ENCODE measurements at places on chromosomes 5 and 9.
A peak's percentile ranks its signal among the peaks of the same experiment; 100 is the strongest.

DNA sequence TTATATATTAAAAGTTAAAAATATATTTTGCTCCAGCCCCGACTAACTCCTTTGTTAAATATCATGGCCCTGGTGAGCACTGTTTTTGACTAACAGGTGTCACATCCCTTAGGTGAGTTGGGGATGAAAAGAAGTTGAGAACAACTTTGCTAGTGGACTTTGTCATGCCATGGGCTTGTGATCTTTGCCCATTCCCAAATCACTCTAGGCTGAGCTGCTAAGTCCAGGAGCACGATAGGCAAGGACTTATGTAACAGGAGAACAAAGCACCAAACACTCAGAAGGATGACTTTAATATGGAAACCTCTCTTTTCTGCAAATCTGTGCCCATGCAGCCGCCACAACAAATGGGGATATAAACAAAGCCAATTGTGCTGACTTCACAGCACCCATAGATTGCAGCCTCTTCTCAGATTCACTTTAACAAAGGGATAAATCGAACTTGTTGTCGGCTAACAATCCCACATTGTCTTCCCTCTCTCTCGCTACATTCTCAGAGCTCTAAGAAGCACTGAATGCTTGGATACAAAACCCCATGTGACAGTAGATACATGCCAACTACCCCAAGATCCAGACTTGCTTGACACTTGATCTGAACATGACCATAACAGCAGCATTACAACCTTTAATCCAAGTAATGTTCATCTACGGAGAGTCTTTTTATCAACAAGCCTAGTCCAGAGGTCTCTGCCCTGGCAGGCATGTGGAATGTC, 86.8 kb upstream of the CD180 start:
- no peak for DNase-seq

GRCh38 chr5:140113180-140113698, 670 bp upstream of the PURA start:
- peak; percentile 17 for DNase-seq

DNA sequence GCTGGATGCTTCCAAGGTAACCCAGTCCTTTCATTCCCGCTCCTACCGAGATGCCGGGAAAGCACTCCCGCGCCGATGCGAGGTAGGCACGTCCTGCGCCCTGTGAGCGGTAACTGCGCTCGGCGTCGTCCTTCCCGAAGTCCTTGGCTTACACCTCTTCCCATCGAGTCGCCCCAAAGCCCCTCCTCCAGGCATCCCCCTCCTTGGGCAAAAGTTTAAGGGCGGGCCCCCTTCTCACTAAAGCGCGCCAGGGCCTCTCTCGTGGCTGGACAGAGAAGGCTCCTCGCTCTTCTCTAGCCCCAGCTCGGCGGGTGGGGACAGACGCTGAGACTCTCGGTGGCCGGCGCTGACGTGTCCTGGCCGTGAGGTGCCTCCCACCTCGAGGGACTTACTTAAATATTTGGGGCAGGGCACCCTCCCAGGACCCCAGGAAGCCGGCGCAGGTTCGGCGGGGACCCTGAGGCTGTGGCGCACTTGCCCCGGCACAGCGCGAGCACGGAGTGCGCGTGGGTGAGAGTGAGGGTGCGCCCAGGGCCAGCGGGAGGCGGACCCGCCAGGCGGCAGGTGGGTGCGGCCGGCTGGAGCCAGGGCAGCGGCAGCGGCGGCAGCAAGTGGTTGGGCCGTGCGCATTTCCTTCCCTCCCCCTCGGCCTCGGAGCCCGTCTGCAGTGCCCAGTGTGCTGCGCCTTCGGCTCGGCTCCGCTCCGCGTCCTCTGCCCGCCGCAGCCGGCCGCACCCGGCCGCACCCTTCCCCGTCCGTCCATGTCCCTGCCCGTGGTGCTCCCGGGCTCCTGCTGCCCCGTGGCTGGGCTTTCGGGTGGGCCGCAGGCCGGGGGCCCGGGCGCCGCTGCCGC, at the start of gene ENTREP1:
Gene ENTREP1 (plus strand): TSS at position 667 of the 853 bp plus-strand sequence. CDS start 95 bp downstream, at position 762.
- peak; percentile 66 for DNase-seq

DNA sequence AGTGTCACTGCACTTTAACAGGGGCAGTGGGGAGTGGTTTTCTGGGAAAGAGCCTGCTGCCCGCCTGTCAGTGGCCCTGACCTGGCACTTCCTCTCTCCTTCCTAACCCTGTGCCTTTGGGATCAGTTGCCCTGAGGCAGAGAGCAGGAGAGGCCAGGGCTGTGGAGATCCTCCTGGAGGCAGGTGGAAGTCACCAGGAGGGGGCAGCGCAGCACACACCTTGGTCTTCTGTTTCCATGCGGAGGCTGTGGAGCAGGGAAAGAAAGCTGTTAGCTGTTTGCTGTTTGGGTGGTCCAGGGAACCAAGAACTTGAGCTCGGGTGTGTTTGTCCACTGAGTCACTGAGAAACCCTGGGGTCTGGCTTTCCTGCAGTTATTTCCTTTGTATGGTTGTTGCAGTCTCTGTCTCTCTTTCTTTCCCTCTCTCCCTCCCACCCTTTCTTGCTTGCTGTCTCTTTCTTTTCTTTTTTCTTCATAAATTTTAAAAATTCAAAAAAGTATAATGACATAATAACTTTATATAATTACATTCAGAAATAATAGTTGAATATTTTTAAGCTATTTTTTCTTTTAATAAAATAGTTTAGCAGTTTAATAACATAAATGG, 28.1 kb downstream of the NTRK2 start:
- DNase-seq, result peak; percentile 65

GRCh38 chr5:59249726-59250125, 643.8 kb downstream of the PDE4D start:
- DNase-seq, result no peak

- DNase-seq, result no peak
Observed at GRCh38 chr5:151694035-151694485, 7.3 kb upstream of the SPARC start.

DNA sequence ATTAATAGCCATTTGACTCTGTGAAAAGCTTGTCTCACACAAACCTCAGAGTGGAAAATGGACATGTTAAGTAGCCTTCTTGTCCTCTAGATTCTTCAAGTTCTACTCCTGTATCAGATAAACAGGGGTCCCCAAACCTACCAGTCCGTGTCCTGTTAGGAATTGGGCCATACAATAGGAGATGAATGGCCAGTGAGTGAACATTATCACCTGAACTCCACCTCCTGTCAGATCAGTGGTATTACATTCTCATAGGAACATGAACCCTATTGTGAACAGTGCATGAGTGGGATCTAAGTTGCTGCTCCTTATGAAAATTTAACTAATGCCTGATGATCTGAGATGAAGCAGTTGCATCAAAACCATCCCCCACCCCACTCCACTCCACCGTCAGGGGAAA, 136.3 kb downstream of the TMEM232 start:
- peak; percentile 13 for DNase-seq

DNA sequence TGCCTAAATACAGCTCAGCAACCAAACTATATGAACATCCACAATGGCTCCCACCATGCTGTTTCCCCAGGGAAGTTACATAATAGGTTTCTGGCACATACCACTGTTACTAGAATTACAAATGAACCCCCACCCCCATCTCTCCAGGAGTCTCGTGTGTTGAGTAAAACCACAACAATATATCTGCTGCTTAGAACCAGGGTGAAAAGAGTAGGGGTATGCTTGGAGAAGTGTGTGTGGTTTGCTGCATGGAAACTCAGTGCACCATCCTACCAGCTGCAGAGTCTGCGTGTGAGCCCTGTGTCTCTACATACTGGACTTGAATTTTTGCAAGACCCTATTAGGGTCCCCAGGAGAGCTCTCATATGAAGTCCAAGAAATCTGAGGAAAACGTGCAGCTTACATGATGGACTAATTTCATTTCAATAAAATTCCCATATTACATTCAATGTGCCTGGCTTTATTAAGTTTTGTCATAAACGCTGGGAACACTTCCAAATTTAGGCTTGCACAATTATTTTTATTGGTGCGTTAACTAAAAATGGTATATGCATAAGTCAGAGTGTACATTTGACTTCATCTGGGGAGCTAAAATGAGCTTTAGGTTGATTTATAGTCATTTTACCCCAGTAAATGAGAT, 104.5 kb upstream of the NFIB start:
- DNase-seq, result no peak

DNA sequence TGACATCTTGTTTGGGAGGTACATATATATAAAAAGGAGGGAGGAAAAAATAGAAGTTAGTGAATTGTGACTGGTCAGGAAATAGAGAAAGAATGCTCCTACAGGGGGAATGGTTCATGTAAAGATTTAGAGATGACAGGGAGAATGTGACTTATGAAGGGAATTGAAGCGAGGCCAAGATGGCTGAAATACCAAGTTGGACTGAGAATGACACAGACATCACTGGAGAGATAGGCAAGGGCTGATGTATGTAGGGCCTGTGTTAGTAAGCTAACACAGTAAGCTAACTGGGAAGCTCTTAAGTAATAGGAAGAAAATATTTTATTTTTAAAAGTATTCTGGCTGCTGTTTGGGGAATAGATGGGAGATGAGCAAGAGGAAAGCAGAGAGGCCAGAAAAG, 286.3 kb downstream of the NNT start:
- no peak for DNase-seq

- no peak for DNase-seq
Observed at GRCh38 chr5:64384765-64385164, 121.0 kb upstream of the RGS7BP start.

DNA sequence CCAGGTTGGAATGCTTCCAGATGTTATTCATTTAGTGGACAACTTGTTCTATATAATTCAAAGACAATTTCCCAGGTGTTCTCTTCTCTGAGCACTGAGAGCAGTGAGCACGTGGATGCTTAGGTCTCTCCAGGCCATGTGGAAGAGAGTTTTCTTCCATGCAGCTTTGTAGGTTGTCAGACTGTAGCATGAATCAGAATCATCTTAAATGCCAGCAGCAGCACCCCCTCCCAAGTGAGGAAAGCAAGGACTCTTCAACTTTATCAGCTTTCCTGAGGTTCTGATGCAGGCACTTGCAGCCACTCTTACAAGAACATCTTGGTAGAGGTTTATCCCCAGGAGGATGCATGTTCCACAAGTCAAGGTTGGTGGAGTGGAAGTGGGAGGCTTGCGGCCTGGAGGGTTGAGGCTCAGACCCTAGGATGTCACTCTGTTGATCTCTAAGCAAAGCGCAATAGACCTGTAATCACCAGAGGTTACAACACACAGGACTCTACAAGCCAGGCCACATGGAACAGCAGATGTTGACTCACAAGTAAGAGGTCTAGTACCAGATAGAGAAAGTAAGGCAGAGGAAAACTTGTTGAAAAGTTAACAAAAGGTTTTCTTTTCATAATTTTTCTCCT, 47.7 kb downstream of the UGCG start:
- DNase-seq, result peak; percentile 35

GRCh38 chr5:54254482-54255198, 55.7 kb downstream of the ARL15 start:
- DNase-seq, result no peak

DNA sequence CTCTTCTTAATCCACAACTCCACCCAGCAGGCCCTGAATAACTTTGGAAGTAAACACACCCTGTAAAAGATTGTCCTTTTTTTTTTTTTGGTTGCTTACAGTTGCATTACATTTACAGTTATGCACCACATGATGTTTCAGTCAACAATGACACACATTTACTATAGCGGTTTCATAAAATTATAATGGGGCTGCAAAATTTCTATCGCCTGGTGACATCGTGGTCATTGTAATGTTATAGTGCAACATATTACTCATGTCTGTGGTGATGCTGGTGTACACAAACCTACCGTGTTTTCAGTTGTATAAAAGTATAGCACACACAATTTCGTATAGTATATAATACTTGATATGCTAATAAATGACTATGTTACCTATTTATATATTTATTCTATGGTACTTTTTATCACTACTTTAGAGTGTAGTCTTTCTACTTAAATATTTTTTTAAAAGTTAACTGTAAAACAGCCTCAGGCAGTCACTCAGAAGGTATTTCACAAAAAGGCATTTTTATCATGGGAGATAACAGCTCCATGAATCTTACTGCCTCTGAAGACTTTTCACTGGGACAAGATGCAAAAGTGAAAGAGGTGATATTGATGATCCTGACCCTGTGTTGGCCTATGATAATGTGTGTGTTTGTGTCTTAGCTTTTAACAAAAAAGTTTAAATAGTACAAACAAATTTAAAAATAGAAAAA, 695.4 kb upstream of the CDH18 start:
- DNase-seq, result no peak

DNA sequence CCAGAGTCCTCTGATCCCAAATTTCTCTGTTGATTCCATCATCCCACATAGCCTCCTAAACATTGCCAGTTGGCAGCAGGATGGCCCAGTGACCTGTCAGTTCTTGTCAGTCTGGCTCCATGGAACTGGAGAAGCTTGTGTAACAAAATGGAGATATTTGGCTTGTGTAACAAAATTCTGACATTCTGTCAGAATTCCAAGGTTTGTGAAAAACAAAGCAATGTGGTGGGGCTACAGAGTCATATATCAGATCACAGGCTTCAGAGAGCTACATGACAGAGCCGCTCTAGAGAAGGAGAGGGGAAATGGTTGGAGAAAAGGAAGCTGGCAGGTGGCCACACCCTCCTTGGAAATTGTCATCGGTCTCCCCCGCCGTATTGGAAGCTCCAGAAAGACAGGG, 75.4 kb upstream of the MAN2A1 start:
- DNase-seq, result no peak

- peak; percentile 47 for DNase-seq
Observed at GRCh38 chr5:86909418-86910295, 291.9 kb downstream of the COX7C start.

GRCh38 chr9:118156846-118157245, 452.6 kb downstream of the TLR4 start:
- no peak for DNase-seq

GRCh38 chr5:50751064-50751657, 84.7 kb downstream of the PARP8 start:
- DNase-seq, result peak; percentile 36

DNA sequence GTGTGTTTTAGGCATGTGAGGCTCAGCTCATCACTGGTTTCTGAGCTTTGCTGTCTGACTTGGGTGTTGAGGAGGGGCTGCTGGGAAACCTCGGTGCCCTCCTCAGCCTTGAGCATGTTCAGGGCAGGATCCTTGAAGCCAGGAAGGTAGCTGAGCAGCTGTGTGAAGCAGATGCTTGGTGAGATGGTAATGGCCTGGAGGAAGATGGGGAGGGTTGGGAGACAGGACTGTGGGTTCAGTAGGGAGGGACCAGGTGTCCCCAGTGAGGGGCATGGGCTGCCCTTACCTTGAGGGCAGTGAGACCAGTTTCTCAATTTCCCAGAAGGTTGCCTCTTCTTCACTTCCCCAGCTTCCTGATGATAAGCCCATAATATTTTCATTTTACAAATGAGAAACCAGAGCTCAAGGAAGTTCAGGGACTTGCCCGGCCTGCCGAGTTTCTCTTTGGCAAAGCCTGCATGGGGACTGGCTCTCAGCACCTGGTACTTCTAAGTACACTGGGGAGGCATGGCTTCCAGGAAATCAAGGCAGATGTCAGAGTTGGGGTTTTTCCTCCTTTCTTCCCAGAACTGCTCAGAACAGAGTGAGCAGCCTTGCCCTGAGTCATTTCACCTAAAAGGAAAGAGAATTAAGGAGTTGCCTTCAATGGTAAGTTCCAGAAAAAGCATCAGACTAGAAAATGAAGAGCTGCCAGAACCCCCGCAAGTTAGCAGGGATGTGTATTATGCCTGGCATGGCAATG, 225.7 kb downstream of the MAST4 start:
- DNase-seq, result no peak

GRCh38 chr9:10108815-10109214, 504.0 kb downstream of the PTPRD start:
- no peak for DNase-seq
